ENCODE measurements at places on chromosomes 3 and 15. TPM values are rescaled to one million over a fixed set of nuclear protein-coding genes. Genes with fewer than 3 reads are reported as not detected.

Gene STRIT1
- total RNA-seq: 0.35 TPM

Gene CCDC80
- 187 TPM for total RNA-seq

Gene IMPG2
- total RNA-seq: 0.49 TPM

Gene CPNE4
- total RNA-seq: 0.79 TPM

Gene KLHL6
- total RNA-seq: 1.2 TPM

Gene GOLGA8N
- total RNA-seq: 10.9 TPM

Gene TMEM45A
- 21.0 TPM for total RNA-seq

Data from right cardiac atrium (tissue), 5 donors.